ENCODE measurements at places on chromosomes 16 and 17.

- no peak for DNase-seq
Measured at GRCh38 chr16:89155184-89155679, 16.3 kb upstream of the CDH15 start.

DNA sequence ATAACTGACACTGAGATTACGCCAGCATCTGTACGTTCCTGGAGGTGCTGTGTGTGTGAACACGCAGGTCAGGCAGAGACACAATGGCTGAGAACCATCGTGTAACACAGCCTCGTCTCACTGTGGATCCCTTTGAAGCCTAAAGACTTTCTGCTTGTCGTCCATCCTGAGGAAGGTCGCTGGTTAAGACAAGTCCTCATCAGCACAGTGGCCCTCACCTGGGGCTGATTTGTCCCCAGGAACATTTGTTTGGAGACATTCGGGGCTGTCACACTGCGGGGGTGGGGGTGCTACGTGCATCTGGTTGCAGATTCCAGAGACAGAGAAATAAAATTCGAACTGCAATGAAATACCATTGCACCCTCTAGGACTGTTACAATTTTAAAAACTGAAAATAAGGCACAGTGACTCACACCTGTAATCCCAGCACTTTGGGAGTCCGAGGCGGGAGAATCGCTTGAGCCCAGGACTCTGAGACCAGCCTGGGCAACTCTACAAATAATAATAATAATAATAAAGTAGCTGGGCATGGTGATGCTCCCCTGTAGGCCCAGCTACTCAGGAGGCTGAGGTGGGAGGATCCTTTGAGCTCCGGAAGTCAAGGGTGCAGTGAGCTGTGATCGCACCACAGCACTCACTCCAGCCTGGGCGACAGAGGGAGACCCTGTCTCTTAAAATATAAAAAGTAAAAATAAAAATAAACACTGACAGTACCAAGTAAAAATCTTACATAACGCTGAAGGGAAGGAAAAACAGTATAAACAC, 112.0 kb upstream of the METRNL start:
- no peak for DNase-seq

DNA sequence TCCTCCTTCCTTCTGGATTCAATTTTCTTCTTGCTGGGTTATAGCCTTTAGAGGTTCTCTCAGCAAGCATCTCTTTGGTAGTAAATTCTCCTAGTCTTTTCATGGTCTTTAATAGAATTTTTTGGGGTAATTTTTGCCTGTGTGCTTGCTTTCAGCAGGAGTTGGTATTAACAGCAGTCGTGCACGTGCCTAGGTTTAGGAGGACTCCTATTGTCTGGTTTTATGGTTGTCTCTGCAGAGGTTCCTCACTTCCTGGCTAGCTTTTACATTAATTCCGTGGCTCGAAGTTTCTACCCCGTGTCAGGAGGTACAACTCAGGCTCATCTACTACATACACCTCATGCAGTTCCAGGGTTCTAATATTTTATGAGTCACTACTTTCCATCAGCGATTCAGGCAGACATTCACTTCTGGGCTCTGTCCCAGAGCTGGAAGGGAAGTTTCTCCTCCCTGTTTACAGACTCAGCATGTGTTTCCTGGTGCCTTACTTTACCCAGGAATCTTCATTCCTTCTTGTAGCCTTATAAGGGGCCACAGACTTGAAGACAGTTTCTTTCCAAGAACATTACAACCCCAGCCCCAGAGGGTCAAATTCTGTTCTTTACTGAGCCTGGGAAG, 643.6 kb downstream of the HS3ST4 start:
- no peak for DNase-seq

GRCh38 chr17:73910821-73911515, 266.7 kb upstream of the SDK2 start:
- DNase-seq = no peak

DNA sequence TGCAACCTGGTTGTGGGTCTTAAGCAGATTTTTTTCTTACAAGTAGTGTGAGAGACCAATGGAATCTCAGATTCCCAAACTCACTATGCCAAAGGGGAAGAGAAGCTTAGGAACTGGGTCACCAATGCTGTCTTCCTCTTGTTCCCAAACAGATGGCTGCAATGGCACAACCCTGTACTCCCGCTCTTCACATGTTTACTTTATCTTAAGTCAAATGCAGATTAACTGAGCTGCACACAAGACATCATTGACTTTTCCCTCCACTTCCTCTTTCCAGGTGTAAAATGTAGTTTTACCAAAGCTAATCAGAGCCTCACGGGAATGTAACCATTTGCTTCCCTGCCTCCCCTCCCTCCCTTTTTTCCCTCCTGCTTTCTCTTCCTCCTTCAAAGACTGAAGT, 14.4 kb upstream of the CD300E start:
- DNase-seq = peak; percentile 21

DNA sequence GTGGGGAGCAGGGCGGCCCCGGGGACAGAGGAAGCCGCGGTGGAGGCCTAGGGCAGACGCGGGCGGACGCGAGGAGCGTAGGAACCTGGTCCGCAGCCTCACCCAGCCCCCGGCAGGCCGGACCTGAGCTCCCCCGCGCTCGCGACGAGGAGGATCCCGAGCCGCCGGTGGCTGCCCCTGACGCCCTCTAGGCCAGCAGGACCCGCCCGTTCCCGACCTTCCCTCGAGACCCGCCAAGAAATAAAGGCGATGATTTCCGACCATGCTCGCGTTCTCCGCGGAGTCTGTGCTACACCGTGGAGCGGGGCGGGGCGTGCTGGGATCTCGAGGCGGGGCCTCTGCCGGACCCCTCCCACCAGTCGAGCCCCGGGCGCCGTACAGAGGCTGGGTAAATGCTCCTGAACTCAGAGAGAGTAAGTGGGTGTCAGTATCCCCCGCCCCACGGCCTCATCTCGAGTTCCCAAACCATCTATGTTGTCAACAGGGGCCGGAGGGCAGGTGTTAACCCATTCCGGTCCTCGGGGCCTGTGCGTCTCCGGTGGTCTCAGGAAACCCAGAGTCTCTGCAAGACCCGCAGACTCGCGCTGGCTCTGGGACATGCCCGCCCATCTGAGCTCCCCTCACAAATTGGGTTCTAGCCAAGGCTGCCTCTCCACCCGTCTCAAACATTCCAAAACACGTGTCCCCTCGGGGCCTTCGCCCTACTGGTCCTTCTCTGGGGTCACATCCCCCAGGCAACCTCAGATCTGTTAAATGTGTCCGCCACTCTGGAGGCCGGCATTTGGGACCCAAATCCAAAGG, 13.7 kb downstream of the SYCE1L start:
- DNase-seq = peak; percentile 73

- no peak for DNase-seq
Measured at GRCh38 chr16:425740-426114, 278 bp downstream of the RAB11FIP3 start.

- no peak for DNase-seq
Measured at GRCh38 chr17:48440669-48441068, 10.7 kb upstream of the SKAP1 start.

DNA sequence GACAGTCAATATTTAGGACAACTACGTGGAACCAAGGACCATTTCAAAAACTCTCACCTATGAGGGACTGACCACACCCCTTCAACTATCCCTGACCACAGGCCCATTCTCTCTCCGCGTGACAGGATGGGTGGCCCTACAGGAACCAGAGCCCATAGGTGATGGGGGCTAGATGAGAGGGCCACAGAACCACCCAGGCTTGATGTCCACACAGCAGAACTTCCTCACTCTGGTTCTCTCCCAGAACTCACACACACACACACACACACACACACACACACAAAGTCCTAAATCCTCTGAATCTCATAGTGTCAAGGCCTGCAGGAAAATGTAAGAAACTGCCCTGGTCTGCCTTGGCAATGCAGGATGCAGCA, 1.5 kb downstream of the ZNF319 start:
- no peak for DNase-seq

GRCh38 chr17:13994050-13994449, 75.3 kb upstream of the COX10 start:
- no peak for DNase-seq

DNA sequence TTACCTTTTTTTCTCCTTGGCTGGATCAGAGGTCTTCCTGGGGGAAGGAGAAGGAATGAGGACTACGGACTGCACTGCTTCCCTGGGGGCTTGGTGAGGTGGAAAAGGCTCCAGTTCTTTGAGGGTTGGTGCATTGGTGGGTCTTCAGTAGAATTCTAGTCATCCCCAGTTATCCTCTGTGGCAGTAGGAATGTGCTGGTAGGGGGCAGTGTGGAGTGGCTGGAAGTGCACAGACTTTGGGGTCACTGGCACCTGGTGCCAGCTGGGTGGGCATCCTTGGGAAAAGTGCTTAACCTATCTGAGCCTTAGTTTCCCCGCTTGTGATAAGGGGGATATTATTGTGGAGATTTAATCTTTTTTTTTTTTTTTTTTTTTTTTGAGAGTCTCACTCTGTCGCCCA, 6.3 kb downstream of the TAC4 start:
- no peak for DNase-seq

- no peak for DNase-seq
Measured at GRCh38 chr17:607361-608147, 107.1 kb downstream of the VPS53 start.

DNA sequence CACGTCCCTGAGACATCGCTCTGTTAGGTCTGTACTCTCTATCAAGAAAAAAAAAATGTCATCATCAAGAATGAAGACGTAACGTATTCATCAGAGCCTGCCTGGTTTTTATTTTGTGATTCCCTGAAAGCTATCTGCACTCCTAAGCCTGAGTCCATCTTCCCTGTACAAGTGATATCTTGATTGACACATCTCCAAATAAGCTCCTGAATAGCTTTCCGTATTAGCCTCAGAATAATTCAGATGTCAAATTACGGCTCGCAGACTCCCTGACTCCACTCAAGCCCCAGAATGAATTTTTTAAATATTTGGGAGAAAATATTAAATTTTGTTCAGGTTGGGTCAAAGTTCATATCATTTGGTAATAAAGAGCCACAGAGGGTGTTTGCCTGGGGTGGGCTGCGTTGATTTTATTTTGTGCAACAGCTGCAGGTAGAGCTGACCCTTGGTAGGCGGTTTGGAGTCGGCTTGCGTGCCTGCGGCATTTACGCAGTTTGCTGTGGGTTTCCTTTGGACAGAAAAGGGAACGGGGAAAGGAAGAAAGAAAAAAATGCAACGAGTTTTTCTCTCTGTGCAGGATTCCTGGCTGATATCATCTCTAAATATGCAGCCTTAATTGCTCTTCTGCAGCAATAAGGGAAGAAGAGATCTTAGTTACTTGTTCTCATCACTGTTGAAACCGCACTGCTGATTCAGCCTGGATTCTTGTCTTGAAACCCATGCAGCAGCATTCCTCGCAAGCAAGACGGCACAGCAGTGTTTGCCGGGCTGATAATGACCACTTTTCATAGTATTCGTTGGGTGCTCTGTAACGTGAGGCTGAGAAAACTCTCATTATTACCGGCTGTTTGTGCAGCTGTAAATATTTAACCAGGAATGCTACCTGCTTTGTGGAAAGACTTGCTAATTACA, 114.7 kb downstream of the IRX3 start:
- peak; percentile 9 for DNase-seq

DNA sequence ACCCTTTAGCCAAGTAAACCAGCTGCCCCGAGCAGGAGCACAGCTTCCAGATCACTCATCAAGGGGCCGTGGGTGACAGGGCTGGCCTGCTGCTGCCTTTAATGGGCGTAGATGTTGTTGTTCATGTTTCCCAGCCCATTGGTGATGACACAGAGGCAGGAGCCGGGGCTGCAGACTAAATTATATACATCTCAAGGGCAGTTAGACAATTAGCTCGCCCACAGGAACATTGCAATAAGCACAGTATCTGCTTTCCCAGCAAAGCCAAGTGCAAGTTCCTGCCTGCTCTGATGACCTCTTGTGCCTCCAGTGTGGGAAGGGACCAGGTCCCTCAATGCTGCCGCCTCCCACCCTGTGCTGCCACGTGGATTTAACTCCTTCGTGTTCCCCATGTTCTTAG, 485.8 kb downstream of the MAF start:
- DNase-seq = no peak

- no peak for DNase-seq
Measured at GRCh38 chr17:64083563-64084085, 46.3 kb downstream of the ERN1 start.

GRCh38 chr16:30445149-30445407, 596 bp downstream of the SEPHS2 start:
- no peak for DNase-seq

DNA sequence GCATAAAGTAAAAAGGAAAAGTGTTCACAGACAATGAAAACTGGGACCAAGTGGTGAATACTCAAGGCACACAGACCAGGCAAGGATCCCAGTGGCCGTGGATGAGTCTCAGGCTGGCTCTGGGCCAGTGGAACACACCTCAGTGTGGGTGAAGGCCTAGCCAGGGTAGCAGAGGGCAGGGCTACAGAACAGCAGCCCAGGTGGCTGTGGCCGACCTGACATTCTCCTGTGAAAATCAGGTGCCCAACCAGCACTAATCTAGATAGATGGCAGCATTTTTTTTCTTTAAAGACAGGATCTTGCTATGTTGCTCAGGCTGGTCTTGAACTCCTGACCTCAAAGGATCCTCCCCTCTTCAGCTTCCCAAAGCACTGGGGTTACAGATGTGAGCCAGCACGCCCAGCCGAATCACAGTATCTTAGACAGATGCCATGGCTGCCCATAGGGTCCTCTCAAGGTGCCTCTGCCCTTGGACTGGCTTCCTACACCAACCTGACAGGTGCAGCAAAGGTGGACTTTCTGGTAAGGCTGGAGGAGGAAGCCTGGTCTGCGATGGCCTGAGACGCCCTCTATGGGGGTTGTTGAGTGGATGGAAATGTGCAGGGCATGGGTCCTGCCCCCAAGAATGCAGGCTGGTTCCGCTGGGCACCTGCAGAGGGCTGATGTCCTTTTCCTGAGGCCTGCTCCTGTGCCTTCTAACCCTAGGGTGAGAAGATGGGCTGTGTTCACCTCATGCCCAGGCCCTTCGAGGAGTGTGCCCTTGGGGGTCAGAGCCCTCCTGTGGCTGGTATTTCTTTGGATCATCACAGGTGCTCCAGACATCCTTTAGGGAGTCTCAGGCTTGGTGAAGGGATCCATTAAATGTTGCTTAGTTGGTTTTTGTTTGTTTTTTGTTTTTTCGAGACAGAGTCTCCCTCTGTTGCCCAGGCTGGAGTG, 3.8 kb upstream of the P4HB start:
- peak; percentile 52 for DNase-seq

DNA sequence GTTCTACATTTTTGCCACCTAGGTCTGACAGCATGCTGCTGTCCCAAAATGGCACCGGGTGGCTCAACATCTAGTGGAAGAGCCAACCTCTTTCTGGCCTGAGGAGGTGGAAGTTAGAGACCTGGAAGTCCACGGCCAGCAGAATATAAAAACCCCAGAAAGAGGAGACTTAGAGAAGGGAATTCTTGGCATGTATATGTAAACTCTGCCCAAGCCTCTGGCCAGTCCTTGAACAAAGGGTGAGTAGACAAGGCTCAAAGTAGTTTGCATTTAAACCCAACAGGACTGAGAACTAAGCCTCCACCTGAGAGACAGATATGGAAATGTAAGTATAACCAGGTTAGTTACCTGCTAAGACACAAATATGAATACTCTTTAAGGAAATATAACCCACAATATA, 210.3 kb downstream of the GRIN2A start:
- DNase-seq = no peak
